ENCODE measurements at places on chromosomes 5 and 9.

DNA sequence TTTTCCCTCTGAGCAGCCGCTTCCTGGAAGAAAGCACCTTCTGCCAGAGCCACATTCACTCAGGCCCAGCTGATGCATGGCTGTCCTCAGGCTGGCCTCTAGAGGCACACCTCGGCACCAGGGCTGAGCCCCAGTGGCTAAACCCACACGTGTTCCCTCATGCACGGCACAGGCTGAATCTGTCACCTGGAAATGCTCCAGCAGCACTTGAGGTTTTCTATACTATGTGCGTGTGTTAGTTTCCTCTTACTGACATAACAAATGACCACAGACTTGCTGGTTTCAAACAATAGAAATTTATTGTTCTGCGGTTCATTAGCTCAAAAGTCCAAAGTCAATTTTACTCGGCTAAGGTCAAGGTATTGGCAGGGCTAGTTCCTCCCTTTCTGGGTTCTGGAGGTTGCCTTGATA is 141.4 kb downstream of the LRRC70 start:
- no peak for DNase-seq

- DNase-seq: no peak
These were observed 4.2 kb downstream of the SCGB3A2 start for GRCh38 chr5:147882586-147883313.

DNA sequence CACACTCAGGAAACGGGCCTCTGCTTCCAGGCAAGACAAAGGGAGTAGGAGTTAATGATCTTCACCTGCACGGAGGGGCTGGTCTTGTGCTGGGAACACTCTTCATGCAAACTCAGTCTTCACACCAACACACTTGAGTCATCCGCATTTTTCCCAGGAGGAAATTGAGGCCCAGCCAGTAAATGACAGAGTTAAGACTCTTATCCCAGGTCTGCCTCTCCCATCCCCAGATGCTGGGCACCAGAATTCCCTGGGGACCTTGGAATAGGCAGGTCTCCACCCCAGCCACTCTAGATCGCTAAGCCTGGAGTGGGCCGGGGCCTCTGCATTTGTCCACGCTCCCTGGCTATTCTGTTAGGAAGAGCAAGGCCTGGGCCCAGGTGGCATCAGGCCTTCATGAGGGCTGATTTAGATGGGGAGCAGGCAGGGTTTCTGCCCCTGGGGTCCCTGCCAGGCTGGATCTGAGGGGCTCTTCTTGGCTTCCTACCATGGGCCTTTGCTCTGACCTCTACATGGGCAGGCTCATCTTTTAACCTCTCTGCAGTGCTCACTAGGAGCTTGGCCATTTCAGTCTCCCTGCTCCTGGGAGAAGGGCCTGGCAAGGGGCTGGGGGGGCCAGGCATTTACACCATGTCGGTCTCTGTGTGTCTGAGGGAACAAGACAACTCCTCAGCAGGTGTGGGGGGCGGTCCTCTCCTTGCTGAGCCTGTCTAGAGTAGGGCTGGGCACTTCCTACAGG is 77.3 kb downstream of the AMBP start:
- no peak for DNase-seq

DNA sequence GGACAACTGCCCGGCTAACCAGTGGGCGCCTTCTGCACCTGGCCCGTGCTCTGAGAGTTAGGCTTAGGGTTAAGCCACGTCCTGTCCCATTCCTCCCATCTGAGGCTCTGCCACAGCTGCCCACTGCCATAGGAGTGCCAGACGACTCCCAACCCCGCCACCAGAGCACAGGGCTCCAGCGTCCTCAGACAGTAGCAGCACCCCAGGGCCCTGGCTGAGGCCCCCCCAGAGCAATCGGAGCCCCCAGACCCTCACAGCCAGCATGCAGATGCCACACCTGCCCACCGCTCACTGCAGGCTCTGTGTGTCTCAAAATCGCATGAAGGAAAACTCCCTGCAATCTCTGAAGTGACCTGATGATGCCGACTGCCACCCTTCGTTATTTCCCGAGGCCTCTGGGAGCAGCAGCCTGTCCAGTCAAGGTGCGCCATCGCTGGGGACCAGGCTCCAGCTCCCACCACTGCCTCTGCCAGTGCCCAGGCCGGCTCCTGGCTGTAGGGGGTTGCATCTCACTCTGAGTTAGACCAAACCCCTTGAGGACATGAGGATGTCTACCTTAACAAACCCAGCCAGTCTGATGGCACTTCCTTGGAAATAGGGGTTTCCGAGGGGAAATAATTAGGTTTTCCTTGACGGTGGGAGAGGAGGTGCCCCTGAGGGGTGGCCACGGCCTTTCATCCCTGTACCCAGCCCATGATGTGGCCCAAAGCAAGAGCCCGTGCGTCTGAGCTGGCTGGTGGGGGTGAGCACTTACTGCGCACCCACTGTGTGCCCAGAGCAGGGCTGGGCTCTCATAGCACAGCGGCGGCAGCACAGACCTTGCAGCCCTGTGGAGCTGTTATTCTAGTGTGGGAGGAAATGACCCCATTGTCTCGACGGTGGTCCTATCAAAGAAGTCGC is 58.0 kb upstream of the RNF130 start:
- DNase-seq: no peak

DNA sequence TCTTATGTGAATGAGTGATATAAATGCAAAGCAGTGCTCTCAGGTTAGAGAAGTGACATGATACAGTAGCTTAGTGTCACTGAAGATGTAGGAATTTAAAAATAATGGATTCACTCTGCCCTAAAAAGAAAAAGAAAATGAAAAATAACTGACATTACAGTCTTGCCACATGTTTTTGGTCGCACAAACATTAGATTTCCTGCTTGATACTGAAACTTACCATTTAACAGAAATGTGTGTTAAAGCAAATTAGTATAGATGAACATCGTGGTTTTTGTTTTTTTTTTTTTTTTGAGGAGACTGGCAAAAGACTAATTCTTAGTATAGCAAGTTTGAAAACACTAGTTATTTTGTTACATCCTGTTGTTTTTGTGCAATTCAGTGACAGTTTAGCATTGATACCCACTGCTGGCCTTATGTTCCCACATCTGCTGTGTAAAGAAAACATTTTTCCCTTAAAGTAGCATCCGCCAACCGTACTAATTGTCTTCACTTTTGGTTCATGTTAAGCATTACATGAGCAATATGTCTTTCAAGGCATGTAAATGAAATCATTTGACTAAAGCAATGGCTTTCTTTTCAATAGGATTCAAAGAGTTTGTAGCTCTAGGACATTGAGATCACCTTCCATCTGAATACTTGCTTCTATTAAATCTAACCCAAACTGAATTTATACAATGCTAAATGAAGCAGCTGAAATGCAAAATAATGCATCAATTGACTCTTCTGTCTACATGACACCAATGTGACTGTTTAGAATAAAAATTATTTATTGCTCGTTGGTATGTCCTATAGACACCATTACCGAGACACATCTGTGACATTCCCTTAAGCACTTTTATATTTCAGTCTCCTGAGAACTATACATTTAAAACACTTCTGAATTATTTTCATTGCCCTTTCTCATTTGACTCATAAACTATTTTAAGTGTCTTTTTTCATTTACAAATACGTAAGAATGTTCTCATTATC is 859.1 kb downstream of the MAT2B start:
- no peak for DNase-seq

DNA sequence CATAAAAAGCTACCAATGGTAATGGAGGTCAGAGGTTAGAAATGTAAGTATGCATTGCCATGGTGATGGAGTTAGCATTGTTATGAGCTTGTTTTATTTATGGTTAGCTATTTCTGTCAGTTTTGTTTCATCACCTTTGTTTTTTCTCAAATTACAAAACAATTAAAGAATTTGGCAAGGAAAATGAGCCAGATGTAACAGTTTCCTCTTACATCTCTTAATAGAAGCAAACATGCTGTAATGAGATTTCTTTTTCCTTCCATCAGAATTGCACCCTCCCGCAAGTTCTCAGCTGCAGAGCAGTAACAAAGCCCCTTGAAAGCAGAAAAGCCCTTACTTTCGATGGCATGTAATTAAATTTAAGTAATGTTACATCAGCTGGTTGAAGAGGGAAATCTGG is 233.0 kb downstream of the SGCD start:
- DNase-seq: no peak

DNA sequence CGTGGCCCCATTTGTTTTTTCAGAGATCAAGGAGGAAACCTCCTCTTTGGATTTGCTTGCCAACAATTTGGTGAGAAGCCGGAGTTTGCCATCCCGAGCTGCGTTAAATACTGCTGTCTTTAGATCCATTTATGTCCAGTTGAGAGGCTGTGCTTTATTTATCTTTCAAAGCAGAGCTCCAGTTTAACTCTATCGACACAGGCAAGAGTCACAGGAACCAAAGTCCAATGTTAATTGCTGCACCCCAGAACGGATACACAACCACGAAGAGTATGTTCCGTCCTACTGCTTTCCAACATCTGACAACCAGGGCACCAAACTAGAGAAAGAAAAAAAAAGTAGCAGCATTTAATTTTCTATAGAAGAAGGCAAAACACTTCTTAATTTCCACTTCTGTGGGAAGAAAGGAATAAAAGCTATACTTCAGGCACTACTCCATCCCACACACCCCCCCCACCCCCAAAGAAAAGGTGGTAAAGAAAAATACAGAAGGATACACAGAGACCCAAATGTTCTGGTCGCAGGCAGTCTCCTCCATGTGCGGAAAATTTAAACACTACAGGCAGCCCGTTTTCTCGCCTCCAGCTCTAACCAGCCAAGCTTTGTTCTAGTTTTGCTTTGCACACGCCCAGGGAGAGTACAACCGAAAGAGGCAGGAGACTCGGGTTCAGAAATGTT is 1.1 kb downstream of the FEM1C start:
- DNase-seq: no peak

DNA sequence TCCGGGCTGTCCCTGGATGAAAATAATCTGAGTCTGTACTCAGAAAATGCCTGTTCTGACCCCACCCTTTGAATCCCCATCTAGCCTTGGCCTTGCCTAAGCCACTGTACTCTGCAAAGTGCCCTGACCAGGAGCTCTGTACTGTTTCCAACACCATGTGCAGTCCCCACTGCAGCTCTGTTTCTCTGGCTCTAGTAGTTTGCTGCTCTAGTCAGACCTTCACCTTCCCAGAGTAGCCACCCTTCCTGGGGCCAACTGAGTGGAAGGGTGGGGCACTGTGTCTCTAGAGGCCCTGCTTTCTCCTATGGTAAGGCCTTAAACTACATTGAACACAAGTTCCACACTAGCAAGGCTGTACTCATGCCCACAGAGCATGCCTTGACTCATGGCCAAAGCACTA is 31.9 kb downstream of the P4HA2 start:
- DNase-seq: no peak

- DNase-seq: no peak
These were observed 46.6 kb downstream of the TMEM252 start for GRCh38 chr9:68493958-68494577.

GRCh38 chr9:98373609-98374008 is 118.2 kb upstream of the TBC1D2 start:
- DNase-seq: no peak

DNA sequence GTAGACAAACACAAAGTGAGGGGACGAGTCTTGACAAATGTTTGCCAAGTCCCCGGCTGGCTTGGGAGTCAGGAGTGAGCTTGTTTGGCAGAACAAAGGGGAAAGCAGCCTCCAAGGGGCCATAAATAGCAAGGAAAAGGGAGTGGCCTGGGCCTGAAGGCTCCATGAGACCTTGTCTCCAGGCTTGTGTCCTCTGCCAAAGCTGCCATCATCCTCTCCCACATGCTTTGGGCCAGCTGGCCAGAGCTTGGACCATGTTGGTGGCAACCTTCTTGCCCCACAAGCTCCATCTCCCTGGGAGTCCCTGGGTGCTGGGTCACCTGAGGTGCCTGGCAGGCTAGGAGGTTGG is 13.3 kb upstream of the PITX1 start:
- no peak for DNase-seq

- no peak for DNase-seq
These were observed 71.5 kb upstream of the ERBIN start for GRCh38 chr5:65854925-65855324.

DNA sequence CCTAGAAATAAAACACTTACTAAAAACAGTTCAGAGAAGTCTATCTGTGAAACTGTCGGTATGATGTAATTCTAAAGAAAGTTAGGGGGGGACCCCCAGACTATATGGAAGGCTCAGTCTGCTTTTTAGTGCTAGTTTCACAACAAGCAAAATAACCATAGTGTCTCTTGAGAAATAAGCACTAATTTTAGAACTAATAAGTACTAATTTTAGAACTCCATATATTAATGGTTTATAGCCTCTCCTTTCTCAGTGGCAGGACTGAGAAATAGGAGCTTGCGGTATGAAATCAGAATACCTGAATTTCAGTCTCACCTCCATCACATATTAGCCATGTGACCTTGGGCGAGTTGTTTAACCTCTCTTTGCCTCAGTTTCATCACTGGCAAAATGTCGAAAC is 1.4 kb upstream of the PHF24 start:
- DNase-seq: no peak

DNA sequence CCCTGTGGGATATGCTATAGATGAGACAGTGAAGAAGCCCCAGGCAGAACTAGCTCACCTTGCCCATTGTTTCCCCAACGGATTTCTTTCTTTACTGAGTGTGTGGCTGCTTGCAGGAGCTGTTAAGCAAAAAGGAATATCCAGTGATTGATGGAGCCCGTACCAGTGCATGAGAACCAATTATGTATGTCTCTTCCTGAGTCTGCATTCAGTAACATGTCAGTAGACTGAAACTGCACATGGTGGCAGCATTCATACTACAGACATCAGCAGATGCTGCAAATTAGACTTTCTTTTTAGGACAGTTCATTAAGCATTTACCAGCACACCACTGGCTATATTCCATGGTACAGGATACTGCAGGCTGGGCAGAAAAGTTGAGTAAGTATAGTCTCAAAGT is 90.3 kb upstream of the PLCXD3 start:
- no peak for DNase-seq

GRCh38 chr9:132187121-132187620 is 25.3 kb downstream of the NTNG2 start:
- DNase-seq: no peak

- no peak for DNase-seq
These were observed 3.5 kb downstream of the RALGDS start for GRCh38 chr9:133117271-133118178.

DNA sequence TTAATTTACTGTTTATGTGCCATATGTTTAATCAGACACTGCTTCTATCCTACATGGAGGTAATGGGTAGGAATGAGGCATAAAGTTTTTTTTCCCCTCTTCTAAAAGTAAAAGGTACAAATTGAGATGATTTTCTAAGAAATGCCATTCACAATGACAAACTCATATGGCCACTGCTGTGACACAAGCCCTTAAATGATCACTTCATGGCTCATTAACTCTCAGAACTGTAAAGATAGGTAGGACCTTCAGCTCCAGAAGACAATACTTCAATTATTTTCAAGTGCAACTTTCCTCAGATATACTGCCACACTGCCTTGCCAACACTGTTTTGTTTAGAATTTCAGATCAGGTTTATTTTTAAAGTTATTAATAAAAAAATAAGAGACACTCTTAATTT is 362.9 kb upstream of the ZNF608 start:
- no peak for DNase-seq

GRCh38 chr9:6484210-6484609 is 71.2 kb downstream of the UHRF2 start:
- DNase-seq: no peak

All from CD4-positive, alpha-beta T cell treated with Interleukin-2 at 100 ng/mL for 4 hours (primary cell).